ENCODE measurements at places on chromosomes 16 and 17.

- no peak for DNase-seq
Measured at GRCh38 chr16:72426386-72426785, 254.4 kb upstream of the PMFBP1 start.

- DNase-seq, result no peak
Measured at GRCh38 chr16:54007504-54007903, 279.1 kb downstream of the IRX3 start.

- DNase-seq, result peak; percentile 63
Measured at GRCh38 chr16:85369741-85370528, 243.2 kb upstream of the GSE1 start.

- no peak for DNase-seq
Measured at GRCh38 chr17:40678902-40679522, 14.0 kb upstream of the KRT222 start.

DNA sequence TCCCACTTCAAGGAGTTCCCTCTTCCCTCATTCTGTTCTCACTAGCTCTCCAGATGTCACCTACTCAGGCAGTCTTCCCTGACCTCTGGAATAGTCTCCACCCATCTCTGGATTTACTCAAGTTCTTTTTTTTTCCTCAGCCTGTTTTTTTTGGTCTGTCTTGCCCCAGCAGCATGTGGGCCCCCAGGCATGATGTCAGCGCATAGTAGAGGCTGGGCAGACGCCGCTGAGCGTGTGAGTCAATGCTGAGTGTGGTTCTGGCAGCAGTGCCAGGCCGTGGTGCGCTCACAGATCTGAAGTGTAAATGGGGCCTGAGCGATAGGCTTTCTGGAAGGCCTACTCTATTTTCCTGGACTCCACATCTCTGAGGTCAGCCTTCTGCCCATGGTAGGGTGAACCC lies 2.7 kb upstream of the KCNJ18 start:
- DNase-seq, result peak; percentile 10

DNA sequence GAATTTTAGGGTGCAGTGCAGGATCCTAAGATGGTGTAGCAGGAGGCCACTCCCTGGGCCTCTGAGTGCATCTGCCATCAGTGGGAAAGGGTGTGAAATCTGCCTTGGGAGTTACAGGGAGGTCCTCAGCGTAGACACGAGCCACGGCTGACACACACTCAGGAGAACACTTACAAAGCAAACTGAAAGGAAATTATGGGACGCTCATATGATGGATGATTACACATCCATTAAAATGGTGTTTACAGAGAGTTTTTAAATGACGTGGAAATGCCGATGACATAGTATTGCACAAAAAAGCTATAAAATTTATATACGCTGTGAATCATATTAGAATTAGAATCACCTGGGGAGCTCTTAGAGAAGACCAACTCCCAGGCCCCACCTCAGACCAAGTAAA lies 175.2 kb downstream of the CCDC182 start:
- DNase-seq, result peak; percentile 38

DNA sequence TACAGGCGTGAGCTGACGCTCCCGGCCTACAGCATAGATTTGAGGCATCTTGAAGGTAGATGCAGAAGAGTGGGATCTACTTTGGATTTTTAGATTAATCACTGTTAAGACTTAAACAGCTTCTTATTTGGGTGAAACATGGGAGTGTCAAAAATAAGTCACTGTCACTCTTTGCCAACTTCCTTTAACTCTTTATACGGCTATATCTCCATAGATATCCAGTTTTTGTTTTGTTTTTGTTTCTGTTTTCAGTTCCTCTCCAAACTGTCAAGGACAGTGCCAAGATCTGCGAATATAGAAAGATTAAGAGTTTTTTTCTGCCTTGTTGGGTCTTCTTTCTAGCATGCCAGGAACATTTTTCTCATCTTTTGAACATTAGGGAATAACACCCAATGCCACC lies 706.1 kb downstream of the WWOX start:
- DNase-seq, result no peak

Data from SJSA1 (cell line).